ENCODE measurements at places on chromosomes 1 and 21. TPM values are rescaled to one million over a fixed set of nuclear protein-coding genes. Genes with fewer than 3 reads are reported as not detected.

The LRRC71 gene
- total RNA-seq: 0.15 TPM

The OR2T29 gene
- not detected for total RNA-seq

The PADI1 gene
- not detected for total RNA-seq

The OPRD1 gene
- total RNA-seq: not detected

The RGS7 gene
- total RNA-seq: 0.50 TPM

The CELA2B gene
- total RNA-seq: not detected

The C4BPA gene
- not detected for total RNA-seq

The CTBS gene
- total RNA-seq: 7.0 TPM

The VANGL2 gene
- 1.0 TPM for total RNA-seq

The RSPH1 gene
- total RNA-seq: not detected

The MATN1 gene
- not detected for total RNA-seq

The C1orf226 gene
- 0.50 TPM for total RNA-seq

The RGS4 gene
- 111 TPM for total RNA-seq

The TMPRSS15 gene
- total RNA-seq: not detected

The CCDC181 gene
- 2.9 TPM for total RNA-seq

The ZNF678 gene
- 5.5 TPM for total RNA-seq

The OR2M3 gene
- not detected for total RNA-seq

The SV2A gene
- 27.5 TPM for total RNA-seq

Measured in bronchus fibroblast of lung (primary cell).